ENCODE measurements at places on chromosomes 12 and 14.

- peak; percentile 10 for DNase-seq
Measured at GRCh38 chr12:87120440-87120839, 864.2 kb upstream of the MGAT4C start.

GRCh38 chr12:103011974-103012763 lies 54.7 kb downstream of the ASCL1 start:
- DNase-seq: no peak

DNA sequence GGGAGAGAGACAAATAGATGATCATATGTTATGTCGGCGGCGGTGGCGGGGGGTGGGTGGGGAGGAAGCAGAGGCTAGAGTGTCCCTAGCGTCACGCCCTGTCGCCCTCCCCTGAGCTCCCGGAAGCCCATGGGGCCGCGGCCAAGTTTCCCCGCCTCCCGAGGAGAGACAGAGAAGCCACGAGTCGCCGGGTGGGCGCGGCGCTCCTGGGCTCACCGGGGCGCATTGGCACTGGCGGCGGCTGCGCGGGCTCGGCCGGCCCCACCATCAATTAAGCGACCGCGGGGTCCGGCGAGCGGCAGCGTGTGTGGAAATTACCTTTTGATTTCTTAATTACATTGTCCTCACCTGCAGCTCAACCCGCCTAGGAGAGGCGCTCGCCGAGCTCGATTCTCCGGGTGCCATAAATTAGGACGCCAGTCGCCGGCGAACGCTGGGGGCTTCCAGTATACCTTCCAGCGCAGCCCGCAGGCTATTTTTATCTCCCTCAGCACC lies 119.9 kb upstream of the LHX5 start:
- DNase-seq: no peak

GRCh38 chr12:79127271-79127751 lies 262.7 kb downstream of the SYT1 start:
- peak; percentile 97 for DNase-seq

GRCh38 chr12:85626001-85626783 lies 210.0 kb downstream of the RASSF9 start:
- DNase-seq: peak; percentile 92

- DNase-seq: peak; percentile 80
Measured at GRCh38 chr12:89343127-89343526, 9.2 kb downstream of the DUSP6 start.

GRCh38 chr12:15118955-15119354 lies 102.3 kb downstream of the RERG start:
- no peak for DNase-seq

GRCh38 chr12:130846369-130846768 lies 7.3 kb upstream of the STX2 start:
- DNase-seq: peak; percentile 28

- DNase-seq: no peak
Measured at GRCh38 chr12:26128168-26128567, 3.3 kb upstream of the BHLHE41 start.

- no peak for DNase-seq
Measured at GRCh38 chr12:110796952-110797351, 49.8 kb upstream of the CCDC63 start.

GRCh38 chr14:103871596-103872480 lies 24.5 kb upstream of the PPP1R13B start:
- DNase-seq: no peak

DNA sequence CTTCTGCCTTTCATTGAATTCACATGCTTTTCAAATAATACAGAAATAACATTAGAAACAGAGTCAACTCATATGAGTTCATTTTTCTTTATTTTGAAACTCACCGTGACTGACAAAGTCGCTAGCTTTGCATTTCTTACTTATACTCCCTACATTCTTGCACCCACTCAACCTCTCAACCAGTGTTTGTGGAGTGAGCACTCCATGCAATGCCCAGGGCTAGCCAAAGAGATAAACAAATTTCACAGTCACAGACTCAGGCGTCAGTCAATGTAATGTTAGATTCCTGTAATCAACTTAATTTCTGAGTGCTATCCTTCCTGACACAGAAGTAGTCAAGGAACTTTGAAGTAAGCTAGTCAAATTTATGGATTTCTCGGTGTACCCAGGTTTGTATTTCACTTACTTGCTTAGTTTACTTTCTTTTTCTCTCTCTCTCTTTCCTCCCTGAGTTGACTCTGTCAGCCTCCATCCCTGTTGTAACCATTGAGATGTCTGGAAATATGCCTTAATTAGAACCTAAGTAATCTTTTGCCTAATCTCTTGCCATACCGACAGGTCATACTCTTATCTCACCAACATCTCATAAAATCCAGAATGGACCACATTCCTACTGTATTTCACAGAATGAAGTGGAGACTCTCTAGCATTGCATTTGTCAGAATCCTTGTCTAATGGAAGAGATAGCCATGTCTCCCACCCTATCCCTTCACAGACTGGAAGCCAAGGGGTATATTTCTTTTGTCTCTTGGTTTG lies 413.0 kb downstream of the AEBP2 start:
- DNase-seq: no peak

DNA sequence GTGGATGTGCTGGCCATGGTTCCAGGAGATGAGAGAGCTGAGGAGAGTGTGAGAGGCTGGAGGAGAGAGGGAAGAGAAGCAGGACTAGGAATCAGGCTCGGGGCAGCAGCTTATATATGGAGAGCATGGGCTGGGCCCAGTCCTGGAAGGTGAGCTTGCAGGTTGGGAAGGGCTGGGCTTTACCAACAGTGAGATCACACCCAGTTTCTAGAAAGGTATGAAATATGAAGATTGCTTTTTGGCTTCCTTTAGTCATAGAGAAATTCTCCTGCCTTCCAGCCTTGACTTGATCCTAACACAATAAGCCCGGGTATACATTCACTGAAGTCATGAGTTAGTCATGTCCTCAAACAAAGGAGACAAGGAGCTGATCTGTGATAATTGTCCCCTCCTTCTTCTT lies at the start of gene KRT6A:
KRT6A (minus strand) TSS at position 86 of the 400 bp plus-strand sequence; CDS start at position 17, 69 bp downstream.
- no peak for DNase-seq

GRCh38 chr12:19018302-19018970 lies 111.1 kb upstream of the PLEKHA5 start:
- DNase-seq: peak; percentile 81

DNA sequence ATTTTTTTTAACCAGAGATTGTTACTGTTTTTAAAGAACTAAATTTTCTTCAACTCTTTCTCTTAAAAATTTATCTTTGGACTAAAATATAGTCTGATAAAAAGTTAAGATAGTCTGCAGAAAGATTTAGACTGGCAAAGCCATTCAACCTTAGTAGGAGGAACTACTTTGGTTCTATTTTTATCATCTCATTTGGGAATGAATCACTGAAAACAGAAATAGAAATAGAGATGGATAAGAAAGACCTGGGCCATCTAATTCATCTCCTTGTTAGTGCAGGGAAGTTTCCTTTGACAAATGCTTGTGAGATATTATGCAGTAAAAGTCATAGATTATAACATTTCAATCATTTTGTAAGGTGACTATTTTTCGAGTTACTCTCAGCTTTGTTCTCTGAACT lies 263.2 kb upstream of the NPAS3 start:
- no peak for DNase-seq

GRCh38 chr12:7054925-7055324 lies 5.6 kb upstream of the C1S start:
- no peak for DNase-seq

DNA sequence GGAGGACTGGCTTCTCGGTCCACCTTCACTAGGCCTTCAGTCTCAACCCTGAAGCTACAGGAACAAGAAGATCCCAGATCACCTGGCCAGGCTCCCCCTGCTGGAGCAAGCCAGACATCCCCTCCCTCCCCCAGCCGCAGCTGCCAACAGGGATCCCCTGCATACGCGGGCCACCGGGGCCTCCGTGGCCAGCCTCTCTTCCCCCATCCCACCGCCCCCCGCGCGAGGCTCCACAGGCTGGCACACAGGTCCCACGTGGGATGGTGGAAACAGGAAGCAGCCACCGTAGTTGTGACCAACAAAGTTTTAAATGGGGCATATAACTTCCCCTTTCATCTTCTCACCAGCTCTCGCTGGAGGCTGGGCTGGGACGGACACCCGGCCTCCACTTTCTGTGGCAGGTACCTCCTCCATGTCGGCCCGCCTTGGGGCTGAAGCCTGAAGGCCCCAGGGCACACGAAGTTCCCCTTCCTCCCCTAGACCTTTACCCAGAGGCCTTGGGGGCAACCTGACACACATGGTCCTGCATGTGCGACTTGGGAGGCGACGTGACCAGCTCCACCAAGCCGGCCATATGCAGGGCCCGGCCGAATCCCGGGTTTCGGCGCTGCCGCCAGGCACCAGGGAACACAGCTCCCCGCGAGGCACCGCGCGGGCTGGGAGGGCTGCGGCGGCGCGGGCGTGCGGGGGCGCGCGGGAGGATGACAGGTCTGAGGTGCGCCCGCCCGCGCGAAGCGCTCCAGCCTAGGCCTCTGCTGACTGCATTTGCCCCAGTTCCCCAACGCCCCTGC lies 44.4 kb upstream of the PNMA1 start:
- DNase-seq: peak; percentile 76

DNA sequence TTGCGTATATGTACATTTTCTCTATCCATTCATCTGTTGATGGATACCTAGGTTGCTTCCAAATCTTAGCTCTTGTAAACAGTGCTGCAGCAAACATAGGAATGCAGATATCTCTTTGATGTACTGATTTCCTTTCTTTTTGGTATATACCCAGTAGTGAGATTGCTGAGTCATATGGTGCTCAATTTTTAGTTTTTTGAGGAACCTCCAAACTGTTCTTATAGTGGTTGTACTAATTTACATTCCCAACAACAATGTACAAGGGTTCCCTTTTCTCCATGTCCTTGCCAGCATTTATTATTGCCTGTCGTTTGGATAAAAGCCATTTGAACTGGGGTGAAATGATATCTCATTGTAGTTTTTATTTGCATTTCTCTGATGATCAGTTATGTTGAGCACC lies 44.3 kb downstream of the PELI2 start:
- no peak for DNase-seq

DNA sequence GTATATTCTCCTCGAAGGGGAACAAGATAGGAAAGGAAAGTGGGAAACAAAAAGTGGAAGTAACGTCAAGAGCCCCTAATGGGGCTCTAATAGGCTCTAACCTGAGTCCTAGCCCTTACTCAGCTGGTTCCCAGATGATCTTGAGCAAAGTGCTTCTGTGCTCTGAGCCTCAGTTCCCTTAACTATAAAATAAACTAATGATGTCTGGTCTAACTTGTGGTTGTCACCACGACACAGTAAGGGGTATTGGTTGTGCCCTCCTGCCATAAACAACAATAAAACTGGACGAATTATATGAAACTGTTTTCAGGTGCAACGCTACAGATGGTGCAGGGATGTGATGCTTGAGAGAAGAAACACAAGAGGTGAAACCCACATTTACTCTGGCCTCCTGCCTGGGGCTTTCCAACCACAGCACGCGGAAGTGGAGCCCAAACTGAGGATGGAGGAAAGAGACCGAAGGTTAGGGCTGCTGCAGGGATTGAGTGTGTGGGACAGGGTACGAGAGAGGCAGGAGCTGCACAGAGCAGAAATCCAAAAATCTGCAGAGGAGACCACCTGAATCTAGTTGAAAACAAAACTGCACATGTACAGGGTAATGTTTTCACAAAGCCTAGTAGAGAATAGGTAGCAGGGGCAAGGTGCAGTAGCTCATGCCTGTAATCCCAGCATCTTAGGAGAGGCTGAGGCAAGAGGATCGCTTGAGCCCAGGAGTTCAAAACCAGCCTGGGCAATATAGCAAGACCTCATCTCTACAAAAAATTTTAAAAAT lies 45.6 kb upstream of the BCL2L14 start:
- no peak for DNase-seq

DNA sequence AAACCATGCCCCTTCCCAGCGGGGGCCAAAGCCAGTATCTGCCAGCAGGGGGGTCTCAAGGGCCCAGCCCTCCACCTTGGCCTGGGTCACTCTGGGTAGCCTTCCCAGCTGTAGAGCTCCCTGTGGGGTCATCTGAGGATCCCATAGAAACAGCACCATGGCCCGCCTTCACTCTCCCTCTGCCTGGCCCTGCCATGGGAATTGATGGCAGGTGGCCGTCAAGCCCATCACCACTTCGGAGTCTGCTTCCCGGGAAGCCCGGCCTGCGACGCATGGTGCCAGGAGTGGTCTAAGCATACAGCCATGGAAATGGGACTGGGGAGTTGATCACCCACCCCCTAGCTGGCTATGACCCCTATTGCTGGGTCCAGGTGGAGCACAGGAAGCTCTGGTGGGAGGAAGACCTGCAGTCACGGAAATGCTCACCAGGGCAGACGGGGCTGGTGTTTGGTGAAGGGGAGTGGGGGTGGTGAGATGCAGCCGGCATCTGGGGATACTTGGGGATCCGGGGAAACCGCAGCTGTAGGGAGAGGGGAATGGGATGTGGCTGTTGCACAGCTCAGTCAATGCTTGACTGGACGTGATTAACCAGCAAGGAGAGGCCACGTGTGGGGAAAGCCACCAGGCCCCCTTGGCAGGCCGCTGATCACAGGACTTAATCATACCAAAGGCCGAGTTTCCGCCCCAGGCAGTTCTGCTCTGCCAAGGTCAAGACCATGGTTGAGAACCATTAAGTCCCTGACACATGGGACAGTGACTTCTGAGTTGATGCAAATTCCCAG lies 52.2 kb upstream of the DIO3 start:
- no peak for DNase-seq

DNA sequence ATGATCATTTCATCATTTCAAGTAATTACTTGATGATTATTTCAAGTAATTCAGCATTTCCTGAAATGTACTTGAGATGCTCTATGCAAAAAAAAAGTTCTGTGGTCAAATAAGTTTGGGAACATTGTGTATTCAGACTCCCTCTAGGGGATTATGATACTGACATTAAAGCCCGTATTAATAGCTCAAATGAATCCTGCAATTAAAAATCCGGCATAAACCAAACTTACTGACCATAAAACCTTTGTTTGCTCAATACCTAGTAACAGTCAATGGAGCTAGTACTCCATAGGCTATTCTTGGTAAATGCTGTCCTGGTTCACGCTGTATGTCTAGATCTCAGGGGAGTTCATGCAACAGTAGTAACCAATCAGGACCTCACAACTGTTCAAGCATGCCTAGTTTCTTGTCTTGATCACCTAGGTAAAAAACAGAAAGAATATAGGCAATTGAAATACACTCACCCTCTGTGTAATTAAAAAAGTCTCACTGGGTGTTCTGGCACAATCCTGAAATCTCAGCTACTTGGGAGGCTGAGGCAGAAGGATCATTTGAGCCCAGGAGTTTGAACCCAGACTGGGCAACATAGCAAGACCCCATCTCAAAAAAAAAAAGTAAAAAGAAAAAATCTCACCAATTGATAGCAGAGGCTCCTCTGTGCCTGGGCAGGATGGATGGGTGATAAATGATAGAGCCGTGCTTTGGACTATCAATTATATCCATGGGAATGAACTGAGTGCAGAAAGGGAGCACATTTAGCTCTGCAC lies 14.1 kb downstream of the ALDH1L2 start:
- no peak for DNase-seq

DNA sequence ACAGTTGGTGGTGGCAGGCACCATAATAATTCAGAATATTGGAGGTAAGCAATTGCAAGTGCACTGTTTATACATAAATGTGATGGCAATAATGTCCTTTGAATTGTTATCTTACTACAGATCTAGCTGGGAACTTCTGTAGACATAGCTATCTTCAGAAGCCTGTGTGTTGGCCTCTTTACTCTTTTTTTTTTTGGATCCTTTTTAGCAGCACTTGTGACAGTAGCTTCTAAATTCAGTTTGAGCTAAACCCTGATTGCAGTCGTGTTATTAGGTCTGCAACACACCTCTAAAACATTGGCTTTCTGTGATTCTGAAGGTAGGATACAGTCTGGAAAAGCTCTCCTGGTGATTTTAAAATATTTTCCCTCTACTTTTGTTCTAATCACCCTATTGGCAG lies 38.5 kb downstream of the SLC38A6 start:
- no peak for DNase-seq

All from choroid plexus epithelial cell (primary cell).